ENCODE measurements at places on chromosomes 11 and 22.

- DNase-seq: no peak
Observed at GRCh38 chr11:115104851-115105453, 399.3 kb downstream of the CADM1 start.

GRCh38 chr11:101880222-101880621 is 34.6 kb upstream of the CEP126 start:
- DNase-seq: no peak

DNA sequence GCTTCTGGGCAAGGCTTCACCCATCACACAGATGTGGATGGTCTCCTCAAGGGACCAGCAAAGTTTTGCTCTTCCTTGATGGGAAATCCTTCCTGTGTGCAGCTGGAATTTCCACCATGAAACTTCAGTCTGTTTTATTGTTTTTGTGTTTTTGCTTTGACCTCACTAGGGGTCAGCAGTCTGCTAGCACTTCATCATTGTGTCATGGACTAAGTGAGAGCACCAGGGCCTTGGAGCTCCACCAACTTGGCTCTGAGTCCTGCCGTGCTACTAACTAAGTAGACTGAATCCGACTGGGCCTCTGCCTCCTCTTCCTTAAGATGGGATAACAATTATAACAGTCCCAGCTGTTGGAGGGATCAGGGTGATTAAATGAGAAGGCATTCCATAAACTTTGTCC is 305.8 kb upstream of the NCAM1 start:
- no peak for DNase-seq

DNA sequence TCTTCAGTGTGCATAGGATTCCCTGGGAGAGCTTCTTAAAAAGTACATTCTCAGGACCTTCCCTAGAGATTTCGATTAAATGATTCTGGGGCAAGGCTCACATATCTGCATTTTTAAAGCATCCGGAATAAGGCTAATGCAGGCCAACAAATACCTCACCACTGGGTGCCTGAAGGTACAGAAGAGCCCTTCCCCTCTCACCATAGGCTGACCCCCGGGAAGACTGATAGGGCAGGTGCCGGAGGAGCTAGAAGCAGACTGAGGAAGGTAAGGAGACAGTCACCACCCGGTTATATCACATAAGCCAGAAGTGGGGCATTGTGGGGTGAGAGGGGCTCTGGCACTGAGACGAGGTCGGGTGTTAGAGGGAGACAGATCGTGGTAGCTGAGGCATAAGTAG is 1059.3 kb downstream of the NTM start:
- DNase-seq: no peak

GRCh38 chr11:6633422-6634408 is 14.5 kb upstream of the TPP1 start:
- no peak for DNase-seq

DNA sequence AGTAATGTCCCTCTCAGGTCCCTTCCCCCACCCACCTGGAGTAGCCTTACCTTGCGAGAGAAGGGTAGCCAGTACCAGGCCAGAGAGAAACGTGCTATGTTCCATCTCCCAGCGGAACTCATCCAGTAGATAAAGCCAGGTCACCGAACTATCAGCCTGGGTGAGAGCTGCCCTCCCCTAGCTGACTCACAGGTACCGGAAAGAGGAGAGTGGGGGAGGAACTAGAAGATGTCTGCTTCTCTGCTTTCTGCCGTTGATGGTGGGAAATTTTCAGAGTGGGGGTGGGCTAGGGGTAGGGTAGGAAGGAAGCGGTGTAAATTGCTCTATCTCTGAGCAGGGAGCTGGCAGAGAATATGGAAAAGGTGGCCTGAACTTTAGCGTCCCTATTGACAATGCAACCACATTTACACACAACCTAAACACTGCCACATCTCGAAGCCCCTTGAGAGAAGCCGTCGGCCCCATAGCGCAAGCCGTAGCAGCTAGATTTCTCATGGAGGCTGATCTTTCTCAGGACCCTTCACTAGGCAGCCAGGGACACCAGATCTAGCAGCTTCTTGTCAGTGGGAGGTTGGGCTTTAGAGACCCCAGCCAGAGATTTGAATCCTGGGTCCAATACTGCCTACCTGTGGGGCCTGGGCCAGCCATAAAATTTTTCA is at the start of gene CD3D:
Gene CD3D, minus strand, starts transcription at position 203 of the 659 bp plus-strand sequence. Its CDS starts 98 bp downstream, at position 105.
- peak; percentile 68 for DNase-seq

GRCh38 chr11:33532257-33532656 is 168.4 kb downstream of the C11orf91 start:
- no peak for DNase-seq

- no peak for DNase-seq
Observed at GRCh38 chr11:68551223-68551622, 90.7 kb downstream of the PPP6R3 start.

- DNase-seq: no peak
Observed at GRCh38 chr11:12094872-12095800, 15.3 kb upstream of the MICAL2 start.

DNA sequence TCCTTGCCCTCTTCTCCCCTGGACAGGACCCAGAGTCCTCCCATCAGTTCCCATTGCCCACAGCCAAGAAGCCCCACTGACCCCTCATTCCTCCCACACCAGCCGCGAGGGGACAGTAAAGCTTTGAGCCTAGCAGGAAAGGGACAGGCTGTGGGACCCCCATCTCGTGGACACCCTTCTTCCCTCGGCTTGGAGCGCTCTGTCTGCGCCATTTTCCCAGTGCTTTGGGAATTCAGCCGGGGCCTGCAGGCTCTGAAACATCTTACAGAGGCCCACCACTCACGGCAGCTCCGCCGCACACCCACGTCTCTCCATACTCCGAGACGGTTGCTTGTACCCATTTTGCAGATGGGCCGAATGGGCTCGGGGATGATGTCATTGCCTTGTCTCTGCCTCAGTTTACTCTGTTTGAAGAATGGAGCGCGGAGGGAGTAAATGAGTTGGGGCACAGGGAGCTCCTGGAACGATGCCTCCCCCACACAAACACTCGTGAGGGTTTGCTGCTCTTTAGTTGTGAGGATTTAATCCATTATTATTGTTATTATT is 447.7 kb downstream of the TBC1D22A start:
- no peak for DNase-seq

DNA sequence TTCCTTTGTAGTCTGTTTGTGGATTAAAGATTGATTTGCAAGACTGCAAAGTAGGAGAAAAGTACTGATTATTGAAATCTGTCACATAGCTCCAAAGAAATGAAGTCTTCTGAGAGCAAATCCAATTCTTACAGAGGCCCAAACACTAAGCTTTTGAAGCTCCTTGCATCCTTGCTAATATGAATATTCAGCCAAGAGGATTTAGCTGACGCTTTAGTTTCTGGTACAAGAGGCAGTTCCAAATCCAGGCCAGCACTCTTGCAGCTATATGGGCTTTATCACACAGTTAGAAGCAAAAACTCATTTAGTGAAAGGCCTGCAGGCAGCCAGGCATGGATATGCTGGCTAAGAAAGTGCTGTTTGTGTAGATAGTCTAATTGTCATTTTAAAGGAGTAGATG is 12.7 kb downstream of the PAAF1 start:
- DNase-seq: no peak

DNA sequence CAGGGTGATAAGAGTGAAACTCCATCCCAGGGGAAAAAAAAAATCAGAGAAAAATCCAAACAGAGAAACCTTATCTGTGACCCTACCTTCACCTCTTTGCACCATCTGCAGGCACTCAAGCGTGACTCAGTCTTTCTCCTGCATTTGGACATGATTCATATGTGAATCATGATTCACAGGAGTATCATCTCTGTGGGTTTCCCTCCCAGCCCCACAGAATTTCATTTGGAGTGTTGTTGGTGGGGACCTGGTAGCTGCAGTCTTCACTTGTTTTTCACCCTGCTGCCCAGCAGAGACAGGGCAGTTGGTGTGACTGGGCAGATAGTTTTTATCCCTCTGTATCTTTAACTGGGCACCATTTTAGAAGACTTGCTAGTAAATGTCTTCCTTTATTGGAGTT is 75.7 kb downstream of the DEPDC5 start:
- peak; percentile 16 for DNase-seq

GRCh38 chr11:130651066-130651855 is 202.8 kb downstream of the ADAMTS15 start:
- DNase-seq: no peak

DNA sequence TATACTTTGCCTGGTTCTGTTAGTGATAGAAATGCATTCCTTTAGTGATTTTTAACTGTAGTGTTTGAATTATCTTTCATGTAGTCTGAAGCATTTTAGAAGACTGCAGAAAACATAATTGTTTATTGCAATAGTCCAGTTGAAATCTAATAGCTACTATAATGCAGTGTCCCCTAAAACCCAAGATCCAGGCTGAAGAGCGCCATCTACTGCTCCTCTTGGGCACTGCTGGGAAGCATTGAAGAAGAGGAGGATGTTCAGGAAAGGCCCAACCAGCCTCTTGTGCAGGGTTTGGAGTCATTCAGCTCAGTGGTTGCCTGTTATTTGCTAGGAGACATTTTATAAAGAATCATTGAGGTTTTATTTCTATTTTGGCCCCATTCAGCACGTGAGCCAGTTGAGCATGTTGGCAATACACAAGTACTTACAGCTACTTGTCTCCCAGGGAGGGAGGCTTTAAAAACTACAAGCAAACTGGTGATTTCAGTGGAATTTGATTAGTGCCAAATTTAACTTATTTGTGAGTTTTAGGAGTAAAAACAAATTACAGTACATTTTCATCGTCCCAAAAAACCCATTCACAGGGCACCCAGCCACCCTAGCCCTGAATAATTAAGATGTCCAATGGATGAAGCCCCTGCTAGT is 74.9 kb upstream of the HORMAD2 start:
- DNase-seq: peak; percentile 66

DNA sequence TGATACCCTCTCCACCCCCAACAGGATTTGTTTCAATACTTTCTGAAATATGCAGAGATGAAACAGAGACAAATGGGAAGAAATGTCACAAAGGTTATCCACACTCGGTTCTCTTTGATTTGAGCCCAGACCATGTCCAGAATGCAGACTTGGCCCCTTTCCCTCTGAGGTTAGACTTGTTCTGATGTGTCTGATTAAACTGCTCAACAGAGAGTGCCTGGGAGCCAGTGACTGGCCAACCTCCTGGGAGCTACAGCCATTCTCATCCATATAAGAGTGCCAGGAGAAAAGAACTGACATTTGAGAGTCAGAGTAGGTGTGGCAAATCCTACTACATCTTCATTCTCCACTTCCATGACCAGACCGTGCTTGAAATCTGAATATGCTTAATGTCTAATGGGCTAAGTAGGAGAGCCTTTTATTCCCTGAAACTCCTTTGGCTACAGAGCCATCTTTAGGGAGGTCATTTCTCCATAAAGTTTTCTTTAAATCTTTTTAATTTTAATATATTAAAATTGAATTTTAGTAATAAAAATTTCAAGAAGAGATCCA is 201.4 kb downstream of the BLID start:
- DNase-seq: no peak

DNA sequence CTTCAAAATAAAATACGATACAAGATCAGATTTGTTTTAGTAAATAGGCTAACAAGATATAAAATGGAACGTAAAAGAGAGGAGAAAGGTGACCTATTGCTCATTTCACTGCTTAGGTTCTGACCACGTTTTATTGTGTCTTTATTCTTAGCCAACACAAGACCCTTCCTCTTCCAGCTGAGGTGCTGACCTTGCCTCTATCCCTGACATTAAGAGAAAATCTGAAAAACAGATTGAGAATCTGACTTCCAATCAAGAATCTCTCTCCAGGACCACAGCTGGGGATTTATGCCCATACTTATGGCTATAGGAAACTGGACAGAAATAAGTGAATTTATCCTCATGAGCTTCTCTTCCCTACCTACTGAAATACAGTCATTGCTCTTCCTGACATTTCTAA is at the start of gene OR10A5:
Gene OR10A5, plus strand, starts transcription at position 301 of the 400 bp plus-strand sequence. Its CDS starts 0 bp downstream, at position 301.
- DNase-seq: no peak

GRCh38 chr22:27283240-27283639 is 518.3 kb downstream of the MN1 start:
- DNase-seq: no peak

Data from activated CD8-positive, alpha-beta memory T cell treated with anti-CD3 and anti-CD28 coated beads, Interleukin-2, amount 50 U/mL, for 4 hours (primary cell).